HT-29 (cell line): ENCODE measurements at places on chromosomes 12 and 14. TPM values are rescaled to one million over a fixed set of nuclear protein-coding genes. Genes with fewer than 3 reads are reported as not detected.

DAO gene
- not detected in 2 replicates for total RNA-seq

TTC9 gene
- 0.08 and 0.18 TPM in 2 replicates for total RNA-seq

SLC5A8 gene
- not detected in 2 replicates for total RNA-seq

RNU4-1 gene
- total RNA-seq: under 0.01 TPM in 1 of 2 replicates, not detected in the other

SDS gene
- not detected in 2 replicates for total RNA-seq

PZP gene
- not detected in 2 replicates for total RNA-seq

RASSF9 gene
- 0.05 and 0.13 TPM in 2 replicates for total RNA-seq

CCDC184 gene
- total RNA-seq: not detected in 2 replicates

SMCO3 gene
- total RNA-seq: not detected in 2 replicates

LRRIQ1 gene
- 0.03 and 0.18 TPM in 2 replicates for total RNA-seq

OVCH1 gene
- total RNA-seq: not detected in 2 replicates

NAV3 gene
- 0.38 and 0.97 TPM in 2 replicates for total RNA-seq

TSPAN31 gene
- 35.0 and 42.9 TPM in 2 replicates for total RNA-seq
